DMS 273 treated with DMSO at 0.1 percent for 48 hours (cell line): ENCODE measurements at places on chromosomes 11 and 22.

DNA sequence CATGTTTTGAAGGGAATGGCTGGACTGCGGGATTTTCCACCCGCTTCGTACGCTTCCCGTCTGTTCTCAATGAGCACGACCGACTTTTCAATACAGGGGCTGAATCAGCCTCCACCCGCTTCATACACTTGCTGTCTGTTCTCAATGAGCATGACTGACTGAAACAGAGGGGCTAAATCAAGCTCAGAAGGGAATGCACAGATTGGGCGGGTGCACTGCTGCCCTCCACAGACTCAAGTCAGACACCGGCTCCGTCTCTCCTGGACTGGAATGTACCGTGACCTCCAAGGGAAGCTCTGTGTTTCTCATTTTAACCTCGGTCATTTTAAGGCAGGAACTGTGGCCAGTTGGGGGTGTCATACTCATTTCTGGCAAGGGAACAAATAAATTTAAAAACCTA lies 48.5 kb downstream of the BRD1 start:
- DNase-seq = no peak

GRCh38 chr11:65150509-65151299 lies 16.4 kb upstream of the SYVN1 start:
- no peak for DNase-seq

DNA sequence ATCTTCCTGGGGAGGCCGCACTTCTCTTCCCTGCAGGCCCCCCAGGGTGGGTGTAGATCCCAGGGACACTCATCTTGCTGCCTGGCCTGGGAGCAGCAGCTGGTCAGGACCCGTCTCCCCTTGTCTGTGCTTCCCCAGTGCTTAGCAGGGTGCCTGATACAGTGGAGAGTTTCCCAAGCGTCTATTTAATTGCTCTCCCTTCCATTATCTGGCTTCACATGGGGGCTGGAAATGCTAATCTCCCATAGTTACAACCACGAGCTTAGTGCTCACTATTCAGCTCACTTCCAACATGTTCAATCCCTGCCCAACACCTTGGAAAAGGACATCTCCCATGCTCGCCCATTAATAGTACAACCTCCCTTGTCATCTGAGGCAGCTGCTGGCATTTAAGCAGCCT lies 100.5 kb downstream of the DSCAML1 start:
- no peak for DNase-seq

DNA sequence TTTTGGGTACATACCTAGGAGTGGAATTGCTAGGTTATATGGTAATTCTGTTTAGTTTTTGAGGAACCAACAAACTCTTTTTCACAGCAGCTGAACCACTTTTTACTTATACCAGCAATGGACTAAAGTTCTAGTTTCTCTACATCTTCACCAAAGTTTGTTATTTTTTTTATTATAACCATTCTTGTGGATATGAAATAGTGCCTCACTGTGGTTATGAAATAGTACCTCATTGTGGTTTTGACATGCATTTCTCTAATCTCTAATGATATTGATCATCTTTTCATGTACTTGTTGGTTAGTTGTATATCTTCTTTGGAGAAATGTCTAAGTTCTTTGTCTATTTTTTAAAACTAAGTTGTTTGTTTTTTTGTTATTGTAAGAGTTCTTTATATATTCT lies 27.2 kb downstream of the STIM1 start:
- no peak for DNase-seq

- DNase-seq = no peak
These were observed 35.8 kb downstream of the DGCR2 start for GRCh38 chr22:19086417-19086816.

GRCh38 chr11:47104261-47104950 lies 72.3 kb downstream of the ARFGAP2 start:
- DNase-seq = no peak

GRCh38 chr11:6862961-6863360 lies at the start of gene OR10A2:
Gene OR10A2, plus strand, starts transcription at chr11:6863057. Its CDS starts 6,698 bp downstream, at chr11:6869755.
- no peak for DNase-seq

- no peak for DNase-seq
These were observed 28.0 kb downstream of the QSER1 start for GRCh38 chr11:32920570-32920969.

DNA sequence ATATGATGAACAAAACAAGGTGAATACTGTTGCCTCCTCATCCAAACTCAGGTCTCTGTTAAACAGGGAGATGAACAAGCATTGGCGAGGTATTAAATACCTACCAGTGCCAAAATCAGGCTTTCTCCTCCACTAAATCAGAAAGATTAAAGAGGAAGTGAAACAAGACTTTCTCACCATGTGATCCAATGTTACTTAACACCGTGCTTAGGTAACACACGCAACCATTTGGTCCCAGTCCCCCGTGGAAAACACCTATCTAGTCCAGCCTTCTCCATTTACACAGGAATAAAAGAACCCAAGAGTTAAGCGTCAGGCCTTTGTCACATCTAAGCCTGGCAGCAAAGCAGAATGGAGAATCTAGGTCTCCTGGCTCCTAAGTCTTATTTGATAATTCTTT lies 34.5 kb downstream of the TENM4 start:
- DNase-seq = no peak

DNA sequence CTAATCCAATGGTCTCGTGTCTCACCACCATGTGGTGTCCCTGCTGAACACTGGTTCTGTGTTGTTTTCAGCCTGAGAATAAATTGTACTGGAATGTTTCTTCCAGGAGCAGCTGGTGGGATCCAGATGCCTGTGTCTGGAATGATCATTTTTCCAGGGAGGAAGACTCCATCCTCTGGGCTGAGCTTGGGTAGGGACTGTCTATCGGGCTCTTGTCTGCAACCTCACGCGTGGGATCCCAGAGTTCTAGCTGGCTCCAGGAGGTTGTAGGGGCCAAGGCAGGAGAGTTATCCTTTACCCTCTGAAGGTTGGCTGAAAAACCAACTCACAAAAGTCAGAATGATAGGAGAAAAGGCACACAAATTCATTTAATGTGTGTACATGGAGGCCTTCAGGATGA lies 144.1 kb upstream of the B3GAT1 start:
- DNase-seq = no peak

DNA sequence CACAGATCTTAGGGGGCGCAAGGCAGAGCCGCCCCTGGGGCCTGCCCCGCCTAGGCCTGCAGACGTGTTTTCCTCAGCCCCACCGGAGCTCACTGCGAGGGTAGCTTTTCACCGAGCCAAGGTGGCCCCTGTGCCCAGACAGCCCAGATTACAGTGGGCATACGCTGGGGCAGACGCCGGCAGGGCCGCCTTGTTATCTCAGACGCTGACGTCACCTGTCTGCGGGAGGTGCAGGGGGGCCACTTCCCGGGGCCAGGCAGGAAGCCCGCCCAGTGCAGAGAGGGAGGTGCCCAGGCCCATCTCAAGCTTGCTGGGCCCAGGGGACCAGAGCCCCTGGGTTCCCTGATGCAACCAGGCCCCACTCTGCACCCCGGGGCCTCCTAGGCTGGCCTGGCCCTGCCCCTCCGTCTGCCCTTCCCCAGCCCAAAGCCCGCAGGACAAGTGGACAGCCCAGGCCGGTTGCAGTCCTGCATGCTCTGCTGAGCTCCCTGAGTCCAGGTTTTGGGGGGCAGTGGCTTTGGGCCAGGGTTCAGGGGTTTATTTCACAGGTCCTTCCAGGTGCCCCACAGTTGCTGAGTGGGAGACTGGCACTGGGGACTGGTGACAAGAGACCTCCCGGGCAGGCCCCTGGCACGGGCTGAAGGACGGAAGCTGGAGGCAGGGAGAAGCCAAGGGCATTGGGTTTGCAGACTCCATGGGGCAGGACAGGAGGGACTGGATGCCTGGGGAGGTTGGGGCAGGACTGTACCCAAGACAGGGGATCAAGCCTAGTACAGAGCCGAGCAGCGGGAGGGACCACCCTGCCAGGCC lies 38.6 kb downstream of the IGF2 start:
- no peak for DNase-seq

DNA sequence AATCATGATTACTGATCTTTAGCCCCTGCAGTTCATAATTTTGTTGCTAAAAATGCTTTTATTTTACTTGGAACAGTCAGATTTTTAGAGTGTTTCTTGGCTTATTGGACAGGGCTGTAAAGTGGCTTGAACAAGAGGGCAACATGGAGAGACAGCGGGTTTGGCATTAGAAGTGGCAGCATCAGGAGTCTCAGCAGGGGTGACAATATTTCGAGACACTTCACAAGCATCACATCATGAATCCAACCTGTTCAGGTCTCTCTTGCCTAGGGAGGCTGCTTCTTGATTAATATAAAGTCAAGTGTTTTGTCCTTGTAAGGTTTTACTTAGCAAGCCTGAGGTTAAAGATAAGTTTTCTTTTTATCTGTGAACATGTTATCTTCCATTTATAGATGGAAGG lies 2249.5 kb downstream of the LRRC4C start:
- DNase-seq = no peak

DNA sequence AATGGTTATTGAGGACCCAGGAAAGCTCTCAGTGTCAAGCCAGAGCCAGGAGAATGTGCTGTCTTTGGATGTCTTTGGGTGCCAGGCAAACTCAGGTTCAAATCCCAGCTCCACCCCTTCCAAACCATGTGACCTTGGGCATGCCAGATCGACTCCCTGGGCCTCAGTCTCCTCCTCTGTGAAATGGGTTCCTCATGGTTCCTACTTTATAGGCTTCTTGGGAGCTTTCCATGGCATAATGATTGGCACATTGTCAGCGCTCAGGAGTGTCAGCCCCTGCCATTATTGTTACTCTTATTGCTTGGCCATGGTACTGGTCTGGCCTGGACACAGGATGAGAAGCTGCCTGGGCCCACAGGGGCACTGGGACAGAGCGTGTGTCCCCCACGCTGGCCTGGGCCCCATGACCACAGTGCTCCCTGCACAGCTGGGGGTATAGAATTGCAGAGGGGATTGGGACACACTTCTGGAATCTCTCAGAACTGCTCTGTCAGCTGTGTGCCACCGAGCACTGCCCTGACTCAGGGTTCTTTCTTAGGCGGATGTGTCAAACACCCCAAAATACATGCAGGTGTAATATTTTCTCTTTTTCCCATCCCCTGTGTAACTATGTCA lies 37.6 kb upstream of the CRYBB3 start:
- no peak for DNase-seq

DNA sequence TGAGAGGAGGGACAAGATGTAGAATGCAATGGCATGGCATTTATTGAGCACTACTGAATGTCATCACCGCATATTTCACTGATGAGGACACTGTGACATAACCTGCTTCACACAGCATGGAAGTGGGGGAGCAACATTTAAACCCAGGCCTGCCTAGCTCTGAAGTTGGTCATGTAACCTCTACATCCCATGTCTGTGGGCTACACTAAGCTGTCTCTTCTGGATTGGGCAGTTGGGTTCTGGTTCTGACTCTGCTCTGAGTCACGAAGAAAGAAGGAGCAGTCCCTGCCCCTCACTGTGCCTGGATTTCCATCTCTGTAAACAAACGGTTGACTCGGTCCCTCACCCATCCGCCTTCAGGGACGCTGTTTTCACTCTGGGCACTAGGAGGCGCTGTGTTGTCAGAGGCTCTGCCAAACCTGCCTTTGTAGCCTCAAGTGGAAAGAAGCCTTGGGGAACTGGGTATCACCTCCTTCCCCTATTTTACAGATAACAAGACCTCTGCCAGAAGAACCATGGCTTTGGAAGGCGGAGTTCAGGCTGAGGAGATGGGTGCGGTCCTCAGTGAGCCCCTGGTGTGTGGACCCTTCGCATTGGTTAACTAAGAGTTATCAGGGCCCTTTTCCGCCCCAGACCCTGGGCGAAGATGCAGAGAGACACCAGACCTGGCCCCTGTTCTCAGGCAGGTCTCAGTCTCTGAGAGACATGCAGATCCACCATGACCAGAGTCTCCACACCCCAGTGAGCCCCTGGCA lies 12.7 kb upstream of the ARHGEF17 start:
- DNase-seq = no peak

DNA sequence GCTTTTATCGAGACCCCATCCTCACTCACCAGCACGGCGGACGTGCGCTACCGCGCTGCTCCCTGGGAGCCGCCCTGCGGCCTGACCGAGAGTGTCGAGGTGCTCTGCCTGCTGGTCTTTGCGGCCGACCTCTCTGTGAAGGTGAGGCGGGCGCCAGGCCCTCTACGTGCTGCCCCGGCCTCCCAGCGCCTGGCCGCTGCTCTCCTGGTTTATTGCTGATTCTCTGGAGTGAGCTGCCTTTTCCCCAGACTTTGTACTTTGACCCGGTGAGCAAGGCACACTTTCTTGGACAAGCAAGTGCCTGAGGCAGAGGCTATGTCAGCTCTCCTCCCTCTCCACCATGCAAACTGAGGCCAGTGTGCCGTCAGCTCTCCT lies 6.5 kb downstream of the TPCN2 start:
- DNase-seq = no peak

DNA sequence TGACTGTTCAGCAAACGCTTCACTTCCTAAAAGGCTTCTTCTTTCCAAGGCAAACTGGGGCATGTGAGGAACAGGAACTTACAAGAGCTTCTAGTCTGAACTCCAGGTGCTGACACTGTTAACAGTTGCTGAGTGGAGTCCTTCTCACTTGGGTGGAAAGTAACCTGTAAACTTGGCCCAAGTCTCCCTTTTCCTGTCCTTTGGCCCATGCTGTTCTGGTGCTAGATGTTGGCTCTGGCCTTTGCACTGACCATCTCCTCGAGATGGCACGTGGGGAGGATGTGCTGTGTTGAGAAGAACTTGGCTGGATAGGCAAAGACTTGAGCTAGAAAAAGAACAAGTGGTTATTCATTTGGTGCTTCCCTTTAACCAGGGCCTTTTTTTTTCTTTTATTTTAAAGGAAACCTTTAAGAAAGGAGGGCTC lies 53.6 kb downstream of the PTPRJ start:
- DNase-seq = no peak

DNA sequence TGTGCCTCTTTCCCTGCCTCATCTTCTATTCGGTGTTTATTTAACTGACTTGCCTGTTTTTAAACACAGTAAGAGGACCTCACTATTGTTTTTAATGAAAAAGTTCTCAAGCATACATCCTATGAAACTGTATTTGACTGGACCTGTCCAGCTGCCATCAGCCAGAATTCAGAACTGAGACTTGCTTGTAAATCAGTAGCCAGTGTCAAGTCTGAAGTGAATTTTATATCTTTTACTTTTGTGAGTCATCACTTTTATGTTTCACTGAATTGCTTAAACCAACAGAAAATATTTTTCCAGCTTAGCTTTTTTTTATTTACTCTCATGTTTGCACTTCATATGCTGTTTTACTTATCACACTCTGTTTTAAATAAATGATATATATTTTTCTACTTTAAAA lies 88.3 kb downstream of the LUZP2 start:
- no peak for DNase-seq

DNA sequence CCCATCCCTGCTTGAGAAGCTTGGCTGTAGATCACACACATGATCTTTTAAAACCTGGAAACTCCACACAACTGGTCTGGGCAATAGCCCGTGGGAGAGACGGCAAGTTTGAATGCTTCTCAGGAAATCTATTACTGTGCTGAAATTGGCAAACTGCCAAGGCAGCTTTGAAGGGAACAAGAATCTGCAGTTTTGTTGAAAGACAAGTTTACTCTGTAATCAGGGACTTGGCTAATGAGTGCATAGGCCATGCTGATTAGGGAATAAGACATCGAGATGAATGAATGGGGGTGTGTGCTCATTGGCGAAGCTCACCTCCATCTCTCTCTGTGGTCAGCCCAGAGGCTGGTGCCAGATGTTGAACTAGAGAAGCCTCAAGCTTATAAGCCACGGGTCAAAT lies 218.8 kb downstream of the HIPK3 start:
- no peak for DNase-seq

- DNase-seq = no peak
These were observed 485.0 kb upstream of the KIRREL3 start for GRCh38 chr11:127485541-127485940.

GRCh38 chr11:63858628-63859550 lies 20.0 kb downstream of the MARK2 start:
- no peak for DNase-seq
